ENCODE measurements at places on chromosomes 4 and X.

DNA sequence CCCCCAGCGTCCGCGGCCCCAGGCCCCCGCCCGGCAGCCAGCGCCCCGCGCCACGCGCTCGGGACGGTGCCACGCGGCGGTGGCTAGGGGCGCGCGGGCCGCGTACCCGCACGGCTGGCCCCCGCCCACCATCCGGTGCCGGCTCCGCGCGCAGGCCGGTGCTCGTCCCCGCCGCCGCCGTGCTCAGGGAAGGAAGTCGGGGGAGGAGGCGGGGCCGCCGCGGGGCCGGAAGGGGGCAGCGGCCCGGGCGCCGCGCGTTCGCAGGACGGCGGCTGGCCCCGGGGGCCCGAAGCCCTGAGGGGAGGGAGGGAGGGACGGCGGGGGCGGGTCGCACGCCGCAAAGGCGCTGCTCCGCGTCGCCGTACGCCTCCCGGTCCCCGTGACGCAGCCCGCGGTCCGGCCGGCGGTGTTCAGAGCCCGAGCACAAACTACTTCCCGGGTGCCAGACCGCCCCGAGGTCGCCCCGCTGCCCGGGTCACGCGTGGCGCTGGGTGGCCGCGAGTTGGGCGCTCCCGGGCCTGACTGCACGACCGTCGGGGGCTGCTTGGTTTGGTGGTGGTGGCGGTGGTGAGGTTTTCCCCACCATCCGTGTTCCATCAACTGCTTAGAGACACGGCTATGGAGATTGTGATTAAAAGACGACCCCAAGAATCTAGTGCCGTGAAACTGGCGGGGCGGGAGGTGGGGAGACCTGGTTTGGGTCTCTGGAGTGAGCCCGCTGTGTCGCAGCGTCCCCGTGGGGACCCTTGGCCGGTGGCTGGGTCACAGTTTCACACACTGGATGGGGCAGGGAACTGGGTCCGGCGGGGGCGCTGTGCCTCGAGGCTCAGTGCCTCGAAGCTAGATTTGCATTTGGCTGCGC is at the start of gene DCTD:
Gene DCTD (minus strand): TSS at position 205 of the 862 bp plus-strand sequence. CDS start 1,818 bp downstream, outside the sequence.
- peak; percentile 54 for DNase-seq

- no peak for DNase-seq
These were observed 147.7 kb downstream of the RASL11B start for GRCh38 chr4:53009824-53010223.

- no peak for DNase-seq
These were observed 163.0 kb upstream of the TET2 start for GRCh38 chr4:104983615-104984179.

DNA sequence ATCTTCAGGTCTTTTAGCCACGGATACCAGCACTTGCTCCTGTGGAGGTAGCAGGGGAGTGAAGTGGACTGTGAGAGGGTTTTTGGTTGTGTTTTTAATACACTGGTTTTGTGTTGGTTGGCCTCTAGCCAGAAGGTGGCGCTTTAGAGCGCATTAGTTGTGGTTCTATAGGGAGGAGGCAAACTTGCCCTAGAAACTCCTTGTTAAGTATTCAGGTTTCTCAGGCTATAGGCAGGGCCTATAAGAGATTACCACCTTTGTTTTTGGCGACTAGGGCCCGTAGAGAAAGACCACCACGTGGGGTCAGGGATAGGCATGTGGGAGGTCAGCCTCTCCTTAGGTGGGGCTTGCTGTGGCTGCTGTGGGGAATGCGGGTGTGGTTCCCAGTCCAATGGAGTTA is 221.6 kb upstream of the SPANXN4 start:
- DNase-seq: no peak

DNA sequence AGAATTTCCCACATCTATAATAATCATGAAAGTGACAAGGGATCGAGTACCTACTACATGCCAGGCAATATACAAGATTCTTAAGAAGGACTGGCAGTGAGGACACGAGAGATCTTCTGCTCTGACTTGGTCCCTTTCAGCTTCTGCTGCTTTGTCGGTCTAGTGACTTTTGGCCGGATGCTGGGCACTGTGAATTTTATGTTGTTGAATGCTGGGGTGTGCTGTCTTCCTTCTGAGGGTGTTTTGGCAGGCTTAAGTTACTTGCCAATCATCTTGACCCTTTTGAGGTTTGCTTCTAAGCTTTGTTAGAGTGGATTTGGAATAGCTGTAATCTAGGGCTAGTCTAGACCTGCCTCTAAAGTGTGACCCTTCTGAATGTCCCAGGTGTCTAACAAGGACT is 23.5 kb downstream of the NAT8L start:
- DNase-seq: no peak

- DNase-seq: no peak
These were observed 368.7 kb downstream of the BCOR start for GRCh38 chrX:39728852-39729598.

DNA sequence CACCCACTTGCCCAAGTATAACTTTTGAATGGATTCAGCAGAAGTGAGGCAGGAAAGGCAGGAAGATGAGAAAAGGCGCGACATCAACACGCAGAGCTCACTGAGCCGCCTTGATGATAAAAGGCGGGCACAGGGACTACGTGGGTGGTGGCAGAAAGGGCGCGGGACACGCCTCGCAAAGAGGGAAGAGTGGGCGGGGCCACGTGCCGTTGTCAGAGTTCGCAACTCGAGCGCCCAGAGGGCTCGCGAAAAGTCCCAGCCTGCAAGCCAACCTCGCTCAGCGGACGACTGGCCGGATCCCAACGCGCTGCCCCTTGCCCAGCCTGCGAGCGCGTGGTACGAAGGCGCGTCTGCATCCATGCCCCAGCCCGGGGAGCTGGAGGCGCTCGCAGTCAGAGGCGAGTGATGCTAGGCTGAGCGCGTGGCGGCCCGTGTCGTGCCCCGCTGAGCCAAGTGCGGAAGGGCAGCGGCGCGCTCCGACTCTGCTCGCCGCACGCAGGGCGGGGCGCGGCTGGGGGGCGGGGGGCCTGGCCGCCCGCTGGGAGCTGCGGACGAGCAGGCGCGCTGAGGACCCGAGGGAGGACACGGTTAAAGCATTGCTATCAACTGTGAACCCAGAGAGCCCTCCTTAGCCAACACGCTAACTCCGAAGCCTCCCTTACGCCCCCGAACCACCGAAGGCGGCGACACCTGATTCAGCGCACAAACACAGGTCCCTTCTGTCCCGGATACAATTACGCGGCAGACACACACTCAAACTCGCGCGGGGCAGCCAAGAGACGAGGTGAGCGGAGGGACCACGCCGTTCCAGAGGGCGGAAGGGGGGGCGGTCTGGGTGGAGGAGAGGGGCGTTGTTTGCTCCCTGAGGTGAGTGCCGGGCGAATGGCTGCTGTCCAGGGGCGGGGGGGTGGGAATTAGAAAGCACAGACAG is at the start of gene UGT8:
Gene UGT8 (plus strand): TSS at position 617 of the 931 bp plus-strand sequence. CDS start 24,074 bp downstream, outside the sequence.
- no peak for DNase-seq

- no peak for DNase-seq
These were observed 21.3 kb downstream of the ADGRG4 start for GRCh38 chrX:136322064-136322463.

- DNase-seq: no peak
These were observed 1016.0 kb downstream of the ARAP2 start for GRCh38 chr4:35228313-35228712.

DNA sequence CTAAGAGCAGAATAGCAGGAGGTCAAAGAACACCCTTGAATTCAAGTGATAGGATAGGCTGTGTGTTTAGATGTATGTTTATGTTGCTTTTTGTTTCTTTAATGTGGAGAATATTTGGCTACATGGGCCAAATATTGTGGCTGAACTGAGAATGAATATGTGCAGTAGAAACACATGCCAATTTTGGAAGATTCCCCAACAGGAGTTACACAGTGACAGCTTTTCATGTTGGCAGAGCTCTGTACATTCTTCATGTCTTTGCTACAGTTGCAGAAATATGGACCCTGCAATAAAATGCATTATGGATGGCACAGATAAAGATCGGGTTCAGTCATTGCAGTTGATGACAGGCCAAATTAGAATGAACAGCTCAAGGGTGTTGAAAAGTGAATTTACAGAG is 82.8 kb upstream of the SLC4A4 start:
- no peak for DNase-seq

DNA sequence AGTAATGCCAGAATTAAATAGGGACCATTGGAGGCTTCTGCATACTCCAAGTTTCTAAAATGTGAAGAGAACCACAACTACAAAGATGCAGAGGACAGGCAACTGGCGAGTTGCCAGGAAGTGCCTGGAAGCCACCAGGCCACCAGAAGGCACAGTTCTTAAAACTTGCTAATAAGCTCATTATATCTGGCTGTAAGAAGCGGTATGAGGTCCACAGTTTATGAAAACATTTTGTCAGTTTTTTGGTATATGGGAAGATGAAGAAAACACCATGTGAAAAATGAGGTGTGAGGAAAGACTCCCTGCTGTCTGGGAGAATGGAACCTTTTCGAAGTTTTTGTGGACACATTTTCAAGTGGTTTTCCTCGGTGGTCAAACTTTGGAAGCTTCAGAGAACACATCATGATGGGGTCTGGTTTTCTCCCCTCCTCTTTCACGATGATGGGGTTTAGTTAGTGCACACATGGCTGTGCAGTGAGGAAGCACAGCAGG is 202.7 kb downstream of the NR3C2 start:
- no peak for DNase-seq

DNA sequence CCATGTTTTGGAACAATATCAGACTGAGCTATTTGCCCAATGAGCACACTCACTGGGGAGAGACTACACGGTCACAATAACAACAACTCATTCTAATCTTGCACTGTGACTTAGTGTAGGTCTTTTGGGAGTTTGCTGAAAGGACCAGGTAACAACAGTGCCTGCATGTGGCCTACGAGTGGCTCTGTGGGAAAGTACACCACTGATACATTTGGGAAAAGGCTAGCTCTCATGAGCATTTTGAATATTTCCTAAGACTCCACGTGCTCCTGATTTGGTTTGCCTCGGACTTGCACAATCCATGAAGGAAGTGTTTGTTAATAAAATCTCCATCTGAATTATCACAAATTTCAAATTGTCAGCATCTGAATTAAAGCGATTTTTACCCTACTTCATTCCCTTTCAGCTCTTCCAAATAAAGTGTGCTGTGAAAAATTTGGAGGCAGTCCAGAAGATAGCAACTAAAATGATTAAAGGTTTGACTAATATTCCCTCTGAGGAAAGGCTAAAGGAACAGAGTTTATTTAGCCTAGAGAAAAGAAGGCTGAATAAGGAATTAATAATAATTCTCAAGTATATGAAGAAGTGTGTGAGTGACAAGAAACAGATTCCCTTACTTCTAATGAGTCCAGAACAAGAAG is 406.4 kb downstream of the PPARGC1A start:
- no peak for DNase-seq

DNA sequence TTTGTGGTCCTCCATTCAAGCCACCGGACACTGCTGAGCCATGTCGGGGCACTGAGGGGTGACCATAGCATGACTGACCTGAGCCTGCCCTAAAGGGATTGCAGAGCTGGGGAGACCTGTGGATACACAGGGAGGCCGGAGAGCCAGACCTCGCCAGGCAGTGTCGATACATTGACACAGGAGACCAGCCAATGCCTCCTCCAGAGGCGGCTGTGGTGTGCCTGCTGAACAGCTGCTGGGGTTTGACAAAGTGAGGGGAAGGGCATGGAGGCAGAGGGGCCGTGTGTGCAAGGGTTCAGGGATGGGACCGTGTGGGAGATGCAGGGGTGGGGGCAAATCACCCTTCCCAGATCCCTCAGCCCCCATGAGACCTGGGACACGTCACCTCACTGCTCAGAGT is 48.0 kb downstream of the PPP2R2C start:
- DNase-seq: no peak

- no peak for DNase-seq
These were observed 623.1 kb downstream of the TECRL start for GRCh38 chr4:63786171-63786570.

DNA sequence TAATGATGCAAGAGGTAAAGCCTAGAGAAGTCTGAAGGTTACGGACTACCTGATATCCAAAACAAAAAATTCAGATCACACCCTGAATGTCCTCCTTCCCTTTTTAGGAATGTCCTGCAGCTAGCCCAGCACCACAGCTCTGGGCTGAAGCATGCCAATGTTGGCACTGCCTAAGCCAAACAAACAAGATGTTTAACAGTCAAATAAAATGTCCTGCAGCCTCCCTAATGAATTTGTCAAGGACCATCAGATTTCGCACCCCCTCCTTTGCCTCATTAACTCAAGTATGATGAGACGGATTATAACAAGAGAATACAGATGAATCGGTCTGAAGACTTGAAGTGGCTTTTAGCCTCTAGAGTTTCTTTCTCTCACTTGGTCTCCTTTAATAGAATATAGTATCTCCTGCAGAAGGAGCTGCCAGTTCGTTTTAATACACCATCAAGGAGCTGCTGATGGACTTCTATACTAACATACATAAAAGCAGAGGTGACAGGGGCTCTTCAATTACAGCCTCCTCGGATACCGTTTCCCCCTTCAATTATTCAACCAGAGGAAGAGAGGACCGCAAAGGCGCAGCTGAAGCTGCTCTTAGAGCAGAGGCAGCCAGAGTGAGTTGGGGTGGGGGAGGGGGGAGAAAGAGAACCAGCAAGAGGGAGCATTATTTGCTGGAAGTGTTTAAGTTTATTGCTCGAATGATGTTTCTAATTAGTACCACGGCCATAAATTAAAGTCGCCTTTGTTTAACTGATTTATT is 3.0 kb upstream of the MAB21L2 start:
- DNase-seq: no peak

GRCh38 chrX:84363663-84364062 is 138.6 kb downstream of the HDX start:
- no peak for DNase-seq

- DNase-seq: no peak
These were observed 1.4 kb downstream of the ARHGEF6 start for GRCh38 chrX:136779346-136779781.

GRCh38 chr4:121998024-121998423 is 46.2 kb upstream of the TRPC3 start:
- no peak for DNase-seq

GRCh38 chrX:73647212-73647611 is 84.2 kb downstream of the CHIC1 start:
- no peak for DNase-seq

DNA sequence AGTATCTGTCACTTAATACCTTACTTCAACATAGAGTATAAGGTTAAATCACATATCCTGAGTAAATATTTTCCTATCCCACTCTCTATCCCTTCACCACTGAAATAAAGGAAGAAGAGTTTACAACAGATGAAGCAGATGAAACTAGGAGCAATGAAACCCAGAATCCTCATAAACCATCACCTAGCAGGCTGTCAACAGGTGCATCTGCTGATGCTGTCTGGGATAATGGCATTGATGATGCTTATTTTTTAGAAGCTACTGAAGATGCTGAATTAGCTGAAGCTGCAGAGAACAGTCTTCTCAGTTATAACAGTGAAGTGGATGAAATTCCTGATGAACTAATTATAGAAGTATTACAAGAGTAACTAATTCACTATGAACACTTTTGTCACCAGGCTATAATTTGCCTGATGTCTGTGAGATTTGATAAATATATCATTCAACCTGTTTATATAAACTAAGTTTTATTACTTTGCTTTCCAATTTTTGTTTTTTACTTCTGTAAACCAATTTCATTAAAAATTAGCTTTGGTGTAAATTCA is 39.4 kb downstream of the CENPU start:
- no peak for DNase-seq

- DNase-seq: no peak
These were observed 115.1 kb downstream of the HS6ST2 start for GRCh38 chrX:132843363-132843762.
